ENCODE measurements at places on chromosomes 7 and 10.

DNA sequence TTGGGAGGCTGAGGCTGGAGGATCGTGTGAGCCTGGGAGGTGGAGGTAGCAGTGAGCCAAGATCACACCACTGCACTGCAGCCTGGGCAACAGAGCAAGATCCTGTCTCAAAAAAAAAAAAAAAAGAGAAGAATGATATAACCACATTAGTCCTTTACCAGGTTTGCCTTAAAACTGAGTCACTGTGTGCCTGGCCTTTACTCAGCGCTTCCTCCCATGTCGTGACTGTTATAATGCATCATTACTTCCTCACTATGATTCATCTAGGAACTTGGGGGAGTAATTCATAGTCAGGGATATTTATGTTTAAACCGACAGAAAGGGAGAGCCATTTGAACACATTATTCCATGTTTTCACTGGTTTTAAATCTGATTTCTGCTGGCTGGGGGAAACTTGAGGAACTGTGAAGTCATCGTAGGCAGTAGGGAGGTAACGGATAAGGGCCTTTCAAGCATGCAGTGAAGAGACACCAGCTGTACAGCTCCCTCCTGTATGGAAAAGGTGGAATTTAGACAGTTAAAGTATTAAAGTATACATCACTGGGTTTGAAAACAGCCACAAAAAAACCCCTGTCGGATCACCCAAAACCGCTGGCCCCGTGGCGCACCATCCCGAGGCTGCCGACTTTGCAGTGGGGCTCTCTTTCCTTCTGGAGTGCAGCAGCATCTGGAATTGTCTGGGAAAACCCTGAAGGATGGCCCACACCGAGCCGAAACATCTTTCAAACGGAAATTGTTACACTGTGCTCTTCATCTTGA, 119.8 kb downstream of the NKX6-2 start:
- no peak for DNase-seq

DNA sequence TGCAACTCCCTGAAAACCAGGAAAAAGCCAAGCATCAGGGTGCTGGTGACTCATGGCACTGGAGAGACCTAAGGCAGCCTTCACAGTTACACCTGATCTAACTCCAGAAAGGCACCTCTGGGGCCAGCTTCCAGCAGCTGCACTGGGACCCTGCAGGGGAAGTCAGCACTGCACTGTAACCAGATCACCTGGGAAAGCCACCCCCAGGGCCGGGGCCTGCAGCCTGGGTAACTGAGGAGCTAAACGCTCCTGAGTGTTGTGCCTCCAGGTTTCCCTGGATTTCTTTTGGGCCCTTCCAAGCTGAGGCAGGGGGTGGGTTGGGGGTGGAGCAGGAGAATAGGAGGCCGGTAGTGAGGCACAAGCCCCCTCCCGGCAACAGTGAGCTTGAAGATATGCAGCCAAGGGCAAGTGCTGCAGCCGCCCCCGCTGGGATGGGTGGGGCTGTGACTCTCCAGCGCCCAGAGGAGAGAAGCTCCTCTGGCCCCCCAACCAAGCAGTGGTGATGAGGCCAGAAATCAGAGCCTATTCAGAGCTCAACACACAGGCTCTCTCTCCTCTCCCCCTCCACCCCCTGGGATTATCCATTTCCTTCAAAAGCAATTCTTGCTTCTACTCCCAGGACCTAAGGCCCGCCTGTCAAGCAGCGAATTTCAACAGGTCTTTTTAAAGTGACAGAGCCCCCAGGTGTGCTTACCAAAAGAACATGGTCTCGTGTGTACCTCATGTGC, 2.6 kb downstream of the CXCL12 start:
- DNase-seq = no peak

GRCh38 chr10:100972115-100972903, 3.0 kb downstream of the SEMA4G start:
- DNase-seq = no peak

- DNase-seq = no peak
Measured at GRCh38 chr7:114973147-114973546, 51.3 kb downstream of the MDFIC start.

DNA sequence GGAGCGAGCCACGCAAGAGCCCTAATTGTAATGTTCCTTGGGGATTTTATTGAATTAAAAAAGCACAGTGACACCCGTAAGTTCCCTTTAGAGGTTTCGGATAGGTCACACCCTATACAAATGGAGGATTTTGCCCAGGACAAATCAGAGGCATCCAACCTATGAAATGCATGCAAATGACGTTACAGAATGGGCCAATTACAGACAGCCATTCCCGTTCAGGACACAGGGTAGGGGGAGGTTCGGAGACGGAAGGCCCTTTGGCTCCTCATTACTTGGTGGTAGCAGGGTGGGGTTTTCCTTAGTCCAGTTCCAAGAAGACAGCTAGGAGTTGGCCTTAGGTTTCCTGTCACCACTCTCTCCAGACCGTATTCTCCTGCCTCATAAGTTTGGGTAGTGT, 754.1 kb downstream of the IPMK start:
- no peak for DNase-seq

- DNase-seq = no peak
Measured at GRCh38 chr7:34939175-34939574, 98.1 kb downstream of the DPY19L1 start.

DNA sequence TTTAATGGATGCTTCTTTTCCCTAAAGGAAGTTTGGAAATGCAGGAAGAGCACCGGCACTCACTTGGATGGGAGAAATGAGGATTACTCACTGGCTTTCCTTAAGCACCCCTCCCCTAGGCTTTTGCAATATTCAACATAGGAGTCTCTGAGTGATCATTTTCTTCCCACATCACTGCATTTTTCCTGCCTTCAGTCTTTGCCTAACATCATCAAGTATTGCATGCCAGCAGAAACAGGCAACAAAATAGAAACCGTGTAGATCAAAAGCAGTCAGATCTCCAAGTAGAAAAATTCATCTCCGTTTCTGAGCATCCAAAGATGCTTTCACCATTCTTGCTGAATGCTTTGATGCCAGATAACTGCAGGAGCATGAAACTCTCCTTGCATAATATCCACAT, 119.9 kb downstream of the ADCYAP1R1 start:
- DNase-seq = no peak

- no peak for DNase-seq
Measured at GRCh38 chr10:6019010-6019782, 41.9 kb upstream of the IL15RA start.

GRCh38 chr7:93817526-93817925, 73.0 kb downstream of the TFPI2 start:
- no peak for DNase-seq

GRCh38 chr7:136399385-136399784, 422.2 kb upstream of the MTPN start:
- DNase-seq = no peak

GRCh38 chr7:73721377-73721817, 1.9 kb upstream of the STX1A start:
- no peak for DNase-seq

- DNase-seq = no peak
Measured at GRCh38 chr10:110528224-110528996, 30.7 kb downstream of the DUSP5 start.

DNA sequence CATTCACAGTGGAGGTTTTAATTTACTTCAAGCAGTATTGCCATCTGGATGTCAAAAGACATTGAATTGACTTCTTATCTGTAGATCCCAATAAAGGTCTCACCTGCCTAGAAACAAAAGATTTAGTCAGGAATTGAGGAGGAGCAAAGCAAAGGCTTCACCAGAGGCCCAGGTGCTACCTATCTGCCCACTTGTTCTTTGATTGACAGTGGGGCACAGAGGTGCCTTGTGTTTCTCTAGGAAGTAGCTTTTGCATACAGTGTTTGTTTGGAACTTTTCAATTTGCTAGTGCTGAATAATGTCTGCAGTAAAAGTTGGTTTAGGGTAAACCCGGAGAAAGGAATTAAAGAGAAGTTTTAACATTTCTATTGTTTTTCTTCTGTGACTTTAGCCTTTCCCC, 40.4 kb downstream of the AUTS2 start:
- DNase-seq = no peak

DNA sequence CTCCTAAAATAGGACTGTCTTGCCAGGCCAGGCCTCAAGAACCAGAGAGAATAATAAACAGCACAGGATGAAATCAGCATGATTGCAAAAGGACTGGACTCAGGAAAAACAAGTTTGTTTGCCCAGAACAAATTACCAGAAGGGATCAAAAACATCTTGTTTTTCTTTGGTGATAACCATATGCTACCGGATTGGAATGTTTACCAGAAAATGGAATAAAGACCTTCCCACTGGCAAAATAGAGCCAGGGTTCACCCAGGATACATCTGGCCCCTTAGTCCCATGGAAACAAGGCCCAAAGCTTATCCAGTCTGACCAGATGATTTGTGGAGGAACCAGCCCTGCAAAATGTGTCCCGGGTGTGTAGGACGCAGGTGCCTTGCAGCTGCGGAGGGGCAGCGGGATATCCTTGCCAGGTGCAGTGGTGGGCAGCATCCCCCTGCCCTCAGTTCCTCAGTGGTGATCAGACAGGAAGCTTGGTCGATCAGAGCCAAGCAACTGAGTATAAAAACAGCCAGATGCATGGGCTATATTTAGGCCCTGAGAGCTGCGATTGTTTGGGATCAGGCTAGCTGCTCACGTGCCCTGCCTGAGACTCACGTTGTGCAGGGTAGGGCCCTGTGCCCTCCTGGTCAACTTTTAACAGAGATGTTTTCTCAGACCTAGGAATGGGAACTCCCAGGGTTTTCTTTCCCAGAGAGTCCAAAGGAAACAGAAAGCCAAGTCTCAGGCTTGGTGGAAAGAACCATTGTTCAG, 4.6 kb upstream of the ZNF22 start:
- DNase-seq = no peak

DNA sequence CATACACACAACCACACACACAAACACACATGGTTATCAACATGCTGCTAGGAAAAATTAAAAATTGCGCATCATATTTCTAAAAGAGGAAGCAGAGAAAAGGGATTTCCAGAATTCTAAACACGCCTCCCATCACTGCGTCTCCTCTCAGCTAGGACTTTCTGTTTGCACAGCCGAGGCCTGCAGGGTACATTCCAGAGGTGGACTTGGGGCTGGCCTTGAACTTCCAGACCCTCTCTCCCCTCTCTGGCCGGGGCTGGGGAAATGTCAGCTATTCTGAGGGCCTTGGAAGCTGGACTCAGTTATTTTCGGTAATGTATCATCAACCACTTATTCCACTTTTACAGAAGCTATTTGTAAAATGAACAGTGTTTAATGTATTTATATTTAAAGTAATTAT, 168.7 kb downstream of the GALNT17 start:
- no peak for DNase-seq

DNA sequence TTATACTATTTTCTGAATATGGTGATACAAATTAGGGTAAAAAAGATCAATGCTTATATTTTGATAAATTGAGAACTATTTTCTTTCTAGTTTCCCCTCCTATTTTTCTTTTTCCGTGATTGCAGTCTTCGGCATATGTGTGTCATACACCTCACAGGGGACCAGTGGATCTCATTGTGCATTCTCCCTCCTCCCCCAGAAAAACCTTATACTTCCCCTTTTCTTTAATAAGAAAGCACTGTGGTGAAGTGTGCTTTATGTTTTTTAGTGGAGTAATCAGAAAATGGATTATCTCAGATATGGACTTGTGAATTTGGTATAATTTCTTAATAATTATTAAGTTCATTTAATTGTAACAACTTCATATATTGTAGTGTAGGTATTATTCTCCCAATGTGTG, 72.8 kb downstream of the BICC1 start:
- no peak for DNase-seq

DNA sequence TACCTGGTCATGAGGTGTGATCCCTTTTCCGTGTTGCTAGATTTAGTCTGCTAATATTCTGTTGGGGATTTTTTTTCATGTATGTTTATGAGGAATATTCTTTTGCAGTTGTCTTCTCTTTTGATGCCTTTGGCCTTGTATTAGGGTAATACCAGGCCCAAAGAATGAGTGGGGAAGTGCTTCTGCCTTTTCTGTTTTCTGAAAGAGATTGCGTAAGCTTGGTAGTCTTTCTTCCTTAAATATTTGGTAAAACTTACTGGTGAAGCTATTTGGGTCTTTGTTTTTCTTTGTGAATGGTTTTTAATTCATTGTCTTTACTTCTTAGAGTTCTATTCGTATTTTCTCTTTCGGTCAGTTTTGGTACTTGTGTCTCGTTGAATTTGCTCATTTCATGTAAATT, 51.1 kb downstream of the SHH start:
- no peak for DNase-seq

- DNase-seq = no peak
Measured at GRCh38 chr10:16724509-16724908, 92.7 kb downstream of the RSU1 start.

DNA sequence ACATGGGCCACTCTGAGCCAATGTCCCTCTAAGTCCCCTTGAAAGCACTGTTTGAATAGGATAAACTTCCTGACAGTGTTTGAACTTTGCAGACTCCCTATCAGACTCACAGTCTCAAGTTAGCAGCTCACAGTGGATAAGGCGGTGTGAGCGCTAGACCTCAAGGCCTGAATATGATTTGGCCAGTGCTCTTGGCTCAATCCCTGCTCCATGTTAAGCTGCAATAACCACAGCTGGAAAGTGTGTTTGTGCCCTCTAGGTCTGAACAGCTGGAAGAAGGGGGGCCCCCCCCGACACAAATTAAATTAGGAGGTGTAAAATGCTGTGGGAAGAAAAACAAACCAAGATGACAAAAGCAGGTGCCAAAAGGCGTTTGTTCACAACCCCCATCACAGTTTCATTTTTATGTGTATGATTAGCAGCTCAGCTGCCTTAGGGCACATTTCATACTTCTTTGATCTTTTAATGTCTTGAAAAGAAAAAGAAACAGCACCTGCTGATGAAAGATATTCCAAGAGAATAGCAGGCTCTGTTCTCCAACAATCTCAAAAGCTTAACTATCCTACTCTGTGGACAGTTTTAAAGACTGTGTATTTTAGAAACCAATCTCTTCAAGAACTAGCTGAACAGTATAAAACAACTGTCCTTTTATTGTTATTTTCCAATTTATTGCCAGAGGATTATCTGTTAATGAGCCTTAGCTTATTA, 167.6 kb downstream of the SNX13 start:
- DNase-seq = no peak

GRCh38 chr7:10521306-10521705, 452.4 kb upstream of the PHF14 start:
- no peak for DNase-seq

DNA sequence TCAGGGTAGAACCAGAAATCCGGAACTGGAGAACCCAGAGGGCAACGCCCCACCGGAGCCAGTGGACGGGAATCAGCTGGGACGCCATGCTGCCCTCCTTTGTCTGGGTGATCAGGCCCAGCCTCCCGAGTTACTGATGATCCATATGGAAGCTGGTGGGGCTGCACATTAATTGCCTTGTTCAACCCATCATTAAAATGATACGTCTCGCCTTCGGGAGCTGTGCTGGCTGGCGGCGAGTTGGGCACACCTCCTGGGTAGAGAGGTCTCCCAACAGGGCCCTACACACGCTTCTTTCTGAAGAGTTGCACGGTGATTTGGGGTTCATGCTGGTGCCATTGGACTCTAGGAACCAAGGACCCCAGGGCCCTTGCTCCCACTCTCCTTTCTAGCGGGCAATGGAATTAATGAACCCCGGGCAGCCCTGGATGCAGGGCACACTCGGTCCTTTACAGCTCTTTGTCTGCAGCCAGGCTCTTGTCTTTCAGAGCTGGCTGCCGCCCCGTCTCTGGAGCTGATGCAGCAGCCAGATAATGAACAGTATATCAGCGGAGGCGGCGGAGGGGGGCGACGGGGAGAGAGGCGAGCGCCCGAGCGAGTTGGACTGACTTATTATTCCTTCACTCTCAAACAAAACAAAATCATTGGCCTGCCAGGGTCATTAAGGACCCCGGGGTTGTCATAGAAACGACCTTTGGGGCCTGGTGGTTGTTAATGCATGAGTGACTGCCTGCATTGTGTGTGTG, 412.2 kb upstream of the ZMIZ1 start:
- DNase-seq = no peak

GRCh38 chr10:11223507-11224140, 206.0 kb downstream of the CELF2 start:
- DNase-seq = no peak

- peak; percentile 96 for DNase-seq
Measured at GRCh38 chr7:129825209-129825970, 127.4 kb downstream of the UBE2H start.
